ENCODE measurements at places on chromosomes 1 and 21.

DNA sequence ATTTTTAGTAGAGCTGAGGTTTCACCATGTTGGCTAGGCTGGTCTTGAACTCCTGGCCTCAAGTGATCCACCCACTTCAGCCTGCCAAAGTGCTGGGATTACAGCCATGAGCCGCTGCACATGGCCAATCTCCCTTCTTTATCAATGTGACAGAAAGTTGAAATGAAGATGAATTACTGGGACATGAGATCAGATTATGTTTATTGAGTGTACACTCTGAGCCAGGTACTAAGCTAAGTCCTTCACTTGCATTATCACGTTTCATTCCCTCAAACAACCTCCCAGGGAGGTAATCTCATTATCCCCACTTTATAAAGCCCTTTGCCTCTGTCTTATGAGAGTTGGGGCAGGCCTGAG lies 6.3 kb upstream of the CHI3L2 start:
- no peak for DNase-seq

- DNase-seq: no peak
These were observed 56.6 kb upstream of the VTCN1 start for GRCh38 chr1:117267232-117267774.

DNA sequence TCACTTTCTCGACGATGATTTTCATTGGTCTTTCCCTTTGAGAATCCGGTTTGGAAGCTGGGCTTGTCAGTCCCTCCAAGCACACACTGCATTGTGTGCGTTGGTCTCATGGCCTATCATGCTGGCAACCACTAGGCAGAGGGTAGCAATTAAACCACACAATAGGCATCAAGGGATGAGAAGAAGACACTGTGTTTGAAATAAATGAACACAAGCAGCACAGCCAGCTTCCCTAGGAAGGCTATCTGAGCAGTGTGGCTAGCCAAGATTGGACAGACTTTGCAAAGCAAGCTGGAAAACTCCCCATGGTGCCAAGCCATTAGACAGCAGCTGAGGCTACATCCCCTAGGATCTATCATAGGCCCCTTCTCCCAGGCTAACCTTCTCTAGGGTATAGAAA lies 288.7 kb downstream of the NUF2 start:
- DNase-seq: no peak

DNA sequence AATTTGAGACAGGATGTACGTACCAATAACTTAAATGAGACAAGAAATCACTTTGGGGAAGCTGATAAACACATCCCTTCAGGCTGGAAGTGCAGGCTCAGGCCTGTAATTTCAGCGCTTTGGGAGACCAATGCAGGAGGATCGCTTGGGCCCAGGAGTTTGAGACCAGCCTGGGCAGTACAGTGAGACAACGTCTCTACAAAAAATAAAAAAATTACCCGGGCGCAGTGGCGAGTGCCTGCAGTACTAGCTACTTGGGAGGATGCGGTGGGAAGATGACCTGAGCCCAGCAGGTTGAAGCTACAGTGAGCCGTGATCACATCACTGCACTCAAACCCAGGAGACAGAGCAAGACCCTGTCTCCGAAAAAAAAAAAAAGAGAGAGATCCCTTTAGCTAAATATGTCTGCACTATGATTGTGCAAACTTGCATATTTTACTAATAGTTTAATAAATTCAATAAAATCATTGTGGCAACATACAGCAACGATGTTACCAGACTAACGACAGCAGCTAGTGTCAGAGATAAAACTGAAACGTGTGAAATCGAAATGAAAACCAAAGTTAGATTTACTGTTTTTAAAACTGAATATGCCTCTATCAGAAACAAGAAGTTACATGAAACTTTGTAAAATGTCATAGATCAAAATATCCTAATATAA lies 54.7 kb downstream of the CD2 start:
- no peak for DNase-seq

DNA sequence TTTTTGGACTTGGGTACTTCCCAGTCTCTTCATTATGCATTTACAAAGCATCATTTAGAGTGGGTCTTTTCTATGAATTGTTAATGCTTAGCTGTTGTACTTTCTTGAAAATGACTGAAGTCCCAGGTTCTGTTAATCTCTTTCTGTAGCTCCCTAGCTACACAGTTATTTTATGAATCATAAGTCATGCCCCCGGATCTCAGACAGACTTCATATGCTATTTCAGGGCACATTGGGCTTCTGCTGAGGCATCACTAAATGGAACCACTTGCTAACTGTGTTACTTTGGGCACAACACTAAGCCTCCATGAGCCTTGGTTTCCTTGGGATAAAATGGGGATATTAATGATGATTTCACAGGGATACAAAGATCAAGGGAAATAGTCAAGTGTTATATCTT lies 55.5 kb upstream of the RBM15 start:
- no peak for DNase-seq

GRCh38 chr1:15426492-15427279 lies 11.6 kb upstream of the CTRC start:
- DNase-seq: peak; percentile 40

GRCh38 chr1:242842094-242842493 lies 317.6 kb upstream of the PLD5 start:
- no peak for DNase-seq

GRCh38 chr1:113941245-113941559 lies 12.1 kb downstream of the HIPK1 start:
- no peak for DNase-seq

GRCh38 chr1:214957330-214958137 lies 125.0 kb upstream of the KCNK2 start:
- DNase-seq: peak; percentile 91

DNA sequence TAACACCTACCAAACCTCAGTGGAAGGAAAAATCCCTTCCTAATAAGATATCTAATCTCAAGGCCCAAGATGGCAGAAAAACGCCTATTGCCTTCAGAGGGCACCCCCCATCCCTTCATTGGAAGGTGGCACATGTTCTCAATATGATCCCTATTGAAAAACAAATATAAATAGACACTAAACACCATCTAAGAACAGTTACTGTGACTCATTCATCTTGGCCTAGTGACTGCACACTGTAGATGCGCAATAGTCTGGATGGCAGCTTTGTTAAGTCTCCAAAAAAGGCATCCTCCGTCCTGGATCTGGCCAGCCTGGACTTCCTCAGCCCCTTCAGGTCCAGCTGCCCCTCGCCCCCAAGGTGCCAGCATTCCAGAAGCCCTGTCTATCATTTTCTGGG lies 121.9 kb downstream of the CAPN8 start:
- no peak for DNase-seq

Data from AG08395 (cell line).